ENCODE measurements at places on chromosomes 5 and 9.

DNA sequence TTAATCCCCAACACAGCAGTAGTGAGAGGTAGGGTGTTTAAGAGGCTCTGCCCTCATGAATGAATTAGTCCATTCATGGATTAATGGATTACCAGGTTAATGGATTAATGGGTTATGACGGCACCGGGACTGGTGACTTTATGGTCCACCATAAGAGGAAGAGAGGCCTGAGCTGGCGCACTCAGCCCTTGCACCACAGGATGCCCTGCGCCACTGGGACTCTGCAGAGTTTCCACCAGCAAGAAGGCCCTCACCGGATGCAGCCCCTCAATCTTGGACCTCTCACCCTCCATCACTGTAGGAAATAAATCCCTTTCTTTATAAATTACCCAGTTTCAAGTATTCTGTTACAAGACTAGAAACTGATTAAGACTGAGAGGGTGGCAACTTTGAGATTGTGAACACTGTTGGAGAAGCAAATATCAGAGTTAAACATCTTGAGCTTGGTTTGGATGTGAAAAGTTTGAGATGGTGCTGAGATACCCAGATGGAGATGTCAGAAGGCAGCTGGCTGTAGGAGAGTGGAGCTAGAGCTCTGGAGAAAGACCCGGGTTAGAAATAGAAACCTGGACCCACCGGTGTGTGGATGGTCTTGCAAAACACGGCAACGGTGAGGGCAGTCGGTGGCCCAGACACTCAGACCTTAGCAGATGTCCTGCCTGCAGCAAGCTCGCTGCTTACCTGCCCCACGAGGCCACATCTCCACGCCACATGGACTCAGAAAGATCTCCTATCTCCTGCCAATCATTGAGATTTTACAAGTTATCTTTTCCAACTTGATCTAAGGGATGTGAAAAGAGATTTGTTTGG is 98.8 kb downstream of the HSD17B3 start:
- no peak for DNase-seq

DNA sequence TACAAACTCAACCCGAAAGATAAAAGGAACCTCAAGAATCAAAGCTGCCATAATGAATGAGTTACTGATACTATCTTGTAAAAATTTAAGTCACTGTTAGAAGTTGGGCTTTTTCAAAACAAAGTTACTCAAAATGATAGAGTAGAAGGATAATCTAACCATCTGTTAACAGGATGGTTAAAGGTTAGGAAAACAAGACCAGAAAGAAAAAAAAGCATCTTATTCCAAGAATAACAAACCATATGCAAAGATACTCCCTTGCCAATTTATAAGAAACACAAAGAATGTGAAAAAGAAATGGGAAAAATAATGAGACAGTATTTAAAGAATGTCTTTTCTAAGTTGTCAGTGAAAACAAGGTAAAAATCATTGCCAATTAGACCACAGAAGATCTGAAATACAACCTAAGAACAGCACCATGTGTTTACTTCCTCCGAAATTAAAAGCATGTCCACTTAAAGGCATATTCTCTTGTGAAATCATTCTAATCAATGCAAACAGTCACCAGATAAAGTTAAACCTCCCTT is 51.2 kb downstream of the STRBP start:
- DNase-seq: peak; percentile 16

GRCh38 chr5:133472829-133473228 is 139.5 kb downstream of the FSTL4 start:
- no peak for DNase-seq

DNA sequence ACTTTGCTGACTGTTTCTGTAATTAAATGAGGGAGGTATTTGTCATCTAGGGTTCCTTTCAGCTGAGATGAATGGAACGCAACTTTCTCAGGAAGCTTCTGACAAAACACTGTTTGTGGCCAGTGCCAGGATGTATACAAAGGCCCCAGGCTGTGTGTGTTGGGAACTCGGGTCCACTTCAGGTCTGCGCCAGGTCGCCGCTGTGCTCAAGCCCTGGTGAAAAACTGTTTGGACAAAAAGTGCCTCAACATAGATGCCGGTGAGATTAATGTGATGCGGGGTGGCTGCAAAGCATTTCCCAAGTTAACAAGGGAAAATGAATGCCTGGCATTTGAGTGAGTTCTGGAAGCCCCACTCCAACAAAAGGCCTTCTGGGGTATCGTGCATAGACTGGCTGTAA is 156.4 kb downstream of the GABBR2 start:
- peak; percentile 92 for DNase-seq
